ENCODE measurements at places on chromosomes 3 and 15.
A peak's percentile ranks its signal among the peaks of the same experiment; 100 is the strongest.

DNA sequence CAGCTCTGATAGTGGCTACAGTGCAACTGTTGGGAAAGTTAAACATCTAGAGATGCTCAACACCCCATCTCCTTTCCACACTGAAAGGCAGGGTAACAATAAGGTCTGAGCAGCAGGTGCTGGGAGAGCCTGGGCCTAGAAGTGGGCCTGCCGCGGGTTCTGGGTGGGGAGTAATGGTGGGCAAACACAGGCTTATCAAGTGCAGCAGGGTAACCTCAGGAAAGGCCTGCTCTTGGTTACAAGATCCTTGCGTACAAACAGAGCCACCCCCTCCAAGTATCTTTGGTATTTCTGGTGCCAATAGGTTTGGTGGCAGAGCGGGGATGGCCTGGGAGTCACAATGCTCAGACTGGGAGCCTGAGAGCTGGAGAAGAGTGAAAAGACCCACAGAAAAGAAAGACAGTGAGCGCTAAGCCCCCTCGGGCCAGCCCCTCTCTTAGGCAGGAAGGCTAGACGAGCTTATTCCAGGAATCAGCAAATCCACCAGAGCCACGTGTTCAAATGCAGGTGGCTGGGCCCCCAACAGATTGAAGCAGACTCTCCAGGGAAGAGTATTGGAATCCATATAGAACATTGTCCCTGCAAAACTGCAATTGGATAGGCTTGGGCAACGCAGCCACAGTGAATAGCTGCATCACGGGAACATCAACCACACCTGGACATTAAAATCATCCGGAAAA is 2.7 kb downstream of the IQSEC1 start:
- no peak for DNase-seq

GRCh38 chr15:39580117-39580484 is 778 bp upstream of the THBS1 start:
- peak; percentile 75 for DNase-seq

DNA sequence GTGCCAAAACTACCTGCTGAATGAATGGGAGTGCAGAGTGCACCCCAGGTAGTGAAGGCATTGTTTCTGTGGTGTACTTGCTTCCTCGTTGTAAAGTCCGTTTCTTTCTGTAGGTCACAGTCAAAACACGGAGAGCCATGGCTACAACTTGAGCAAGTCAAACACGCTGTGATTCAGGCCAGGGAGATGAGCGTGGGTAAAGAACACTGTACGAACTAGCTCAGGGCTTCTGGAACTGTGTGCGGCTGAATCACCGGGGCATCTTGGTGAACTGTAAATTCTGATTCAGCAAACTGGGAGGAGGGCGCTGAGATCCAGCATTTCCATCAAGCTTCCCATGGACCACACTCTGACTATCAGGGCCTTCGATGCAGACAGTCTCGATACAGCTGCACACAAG is 5.0 kb upstream of the TNK2 start:
- no peak for DNase-seq

GRCh38 chr3:187679638-187680396 is 9.6 kb upstream of the SST start:
- DNase-seq, result peak; percentile 79

- DNase-seq, result peak; percentile 10
These were observed 407.2 kb upstream of the TGFBR2 start for GRCh38 chr3:30199096-30199759.

DNA sequence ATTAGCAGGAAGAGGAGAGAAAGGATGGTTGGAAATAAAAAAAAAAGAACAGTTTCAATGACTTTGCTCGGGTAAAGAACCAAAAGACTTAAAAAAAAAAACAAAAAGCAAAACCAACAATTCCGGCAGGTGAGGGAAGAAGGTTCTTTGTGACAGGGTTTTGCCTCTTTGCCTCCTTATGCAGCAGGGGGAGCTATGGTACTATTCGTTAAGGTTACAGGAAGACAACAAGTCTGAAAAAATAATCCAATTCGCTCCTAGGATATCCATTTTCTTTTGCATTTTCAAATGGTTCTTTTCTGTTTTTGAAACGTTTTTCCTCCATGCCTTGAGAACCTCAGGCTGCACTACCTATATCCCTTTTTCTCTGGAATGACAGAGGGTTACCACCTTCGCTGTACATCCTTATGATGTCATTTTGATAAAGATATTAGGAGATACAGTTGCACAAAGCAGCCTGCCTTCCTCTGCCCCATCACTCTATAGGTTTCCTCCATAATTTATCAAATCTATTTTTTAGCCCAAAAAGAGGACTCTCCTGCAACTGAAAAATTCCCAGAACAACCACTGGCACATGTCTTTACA is 55.0 kb downstream of the CFAP20DC start:
- peak; percentile 48 for DNase-seq
